ENCODE measurements at places on chromosomes 3 and 15.
A peak's percentile ranks its signal among the peaks of the same experiment; 100 is the strongest.

DNA sequence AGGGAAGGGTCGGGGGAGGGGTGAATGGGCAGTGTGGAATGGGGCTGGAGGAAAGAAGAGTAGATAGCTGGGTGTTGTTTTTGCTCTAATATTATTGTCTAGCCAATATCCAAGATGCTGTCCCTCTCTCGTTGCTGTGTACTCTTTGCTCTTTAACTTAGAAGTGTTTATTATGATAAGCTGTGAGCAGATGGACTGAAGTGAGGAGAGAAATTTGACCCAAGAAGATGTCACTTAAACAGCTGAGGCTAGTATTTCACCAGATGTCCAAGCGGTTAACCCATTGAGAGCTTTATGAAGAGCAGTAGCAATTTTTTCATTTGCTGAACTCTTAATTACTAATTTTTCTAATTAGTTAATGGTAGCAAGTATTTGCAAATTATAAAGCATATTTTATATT, 212.2 kb upstream of the TP63 start:
- no peak for DNase-seq

- peak; percentile 49 for DNase-seq
Measured at GRCh38 chr15:48373821-48374451, 42.7 kb downstream of the DUT start.

DNA sequence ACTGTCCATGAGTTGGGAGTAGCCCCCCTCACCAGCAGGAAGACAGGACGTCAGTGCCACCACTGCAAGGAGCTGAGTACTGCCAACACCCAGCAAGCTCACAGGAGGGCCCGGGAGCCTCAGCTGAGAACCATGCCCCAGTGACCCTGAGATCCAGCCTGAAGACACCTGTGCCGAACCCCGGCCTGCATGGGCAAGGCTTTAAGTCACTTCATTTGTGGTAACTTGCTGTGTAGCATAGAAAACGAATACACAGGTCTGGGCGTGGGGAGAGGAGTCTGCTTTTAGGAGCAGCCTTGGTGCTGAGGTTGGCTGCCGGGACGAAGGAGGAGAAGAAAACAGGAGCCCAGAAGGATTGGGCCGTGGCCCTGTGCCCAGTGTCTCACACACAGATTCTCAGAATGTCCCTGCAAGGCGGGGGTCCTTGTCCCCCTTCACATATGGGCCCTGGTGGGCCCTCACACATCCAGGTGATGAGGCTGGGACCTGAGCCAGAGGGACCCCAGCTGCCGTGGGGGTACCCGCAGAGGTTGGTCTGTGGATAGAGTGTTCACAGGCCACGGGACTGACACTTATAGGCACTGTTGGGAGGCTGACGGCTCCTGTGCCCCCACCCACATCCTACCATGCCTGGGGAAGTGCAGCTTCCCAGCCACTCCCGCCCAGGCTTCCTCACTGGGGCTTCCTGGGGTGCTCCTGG, 85.3 kb downstream of the PLXNA1 start:
- no peak for DNase-seq

DNA sequence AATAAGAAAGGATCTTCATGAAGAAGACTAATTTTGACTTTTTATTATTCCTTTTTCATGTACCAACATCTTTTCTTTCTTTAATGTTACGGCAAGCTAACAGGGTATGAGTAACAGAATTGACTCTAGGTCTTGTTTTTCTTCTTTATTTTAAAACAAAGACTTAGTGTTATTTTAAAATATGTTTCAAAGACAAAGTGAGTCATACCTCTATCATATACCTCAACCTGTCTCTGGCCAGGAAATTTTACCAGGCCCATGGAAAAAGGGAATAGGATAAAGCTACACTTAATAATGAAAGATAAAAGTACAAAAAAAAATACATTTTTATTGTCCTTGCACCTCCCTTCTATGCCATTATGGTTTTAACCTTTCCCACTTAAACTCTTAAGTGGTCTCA, 57.4 kb downstream of the ZNF148 start:
- DNase-seq: no peak

DNA sequence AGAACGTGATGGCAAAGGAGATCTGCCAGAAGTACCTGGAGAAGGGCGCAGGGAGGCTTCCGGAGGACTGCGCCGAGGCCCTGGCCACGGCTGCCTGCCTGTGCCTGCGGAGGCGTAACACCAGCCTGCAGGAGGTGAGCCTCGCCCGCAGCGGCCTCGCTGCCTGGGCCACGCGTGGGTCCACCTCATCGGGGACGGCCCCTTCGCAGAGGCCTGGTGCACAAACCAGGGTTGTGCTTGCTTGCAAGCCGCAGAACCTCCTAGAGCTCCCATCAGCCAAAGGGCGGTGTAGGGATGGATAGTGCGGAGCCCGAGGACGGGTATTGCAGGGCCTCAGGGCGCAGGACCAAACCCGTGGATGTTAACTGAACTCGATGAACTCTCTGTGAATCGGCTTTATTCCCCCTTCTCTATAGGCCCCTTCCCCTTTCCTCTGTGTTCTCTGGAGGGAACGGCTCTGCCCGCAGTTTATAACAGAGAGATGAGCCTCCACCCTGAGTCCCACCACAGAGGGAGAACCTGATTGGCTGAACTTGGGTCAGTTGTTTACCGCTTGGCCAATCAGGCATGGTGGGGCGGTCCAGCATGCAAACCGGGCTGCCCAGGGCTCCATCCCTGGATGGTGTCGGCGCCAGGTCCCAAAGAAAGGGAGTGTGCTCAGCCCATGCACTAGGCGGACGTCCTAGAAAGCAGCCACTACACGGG, 13.6 kb upstream of the TATDN2 start:
- DNase-seq: no peak

All from GM04504 (cell line).